ENCODE measurements at places on chromosomes 1 and 21.

- no peak for DNase-seq
Observed at GRCh38 chr1:162649583-162649982, 17.3 kb downstream of the DDR2 start.

DNA sequence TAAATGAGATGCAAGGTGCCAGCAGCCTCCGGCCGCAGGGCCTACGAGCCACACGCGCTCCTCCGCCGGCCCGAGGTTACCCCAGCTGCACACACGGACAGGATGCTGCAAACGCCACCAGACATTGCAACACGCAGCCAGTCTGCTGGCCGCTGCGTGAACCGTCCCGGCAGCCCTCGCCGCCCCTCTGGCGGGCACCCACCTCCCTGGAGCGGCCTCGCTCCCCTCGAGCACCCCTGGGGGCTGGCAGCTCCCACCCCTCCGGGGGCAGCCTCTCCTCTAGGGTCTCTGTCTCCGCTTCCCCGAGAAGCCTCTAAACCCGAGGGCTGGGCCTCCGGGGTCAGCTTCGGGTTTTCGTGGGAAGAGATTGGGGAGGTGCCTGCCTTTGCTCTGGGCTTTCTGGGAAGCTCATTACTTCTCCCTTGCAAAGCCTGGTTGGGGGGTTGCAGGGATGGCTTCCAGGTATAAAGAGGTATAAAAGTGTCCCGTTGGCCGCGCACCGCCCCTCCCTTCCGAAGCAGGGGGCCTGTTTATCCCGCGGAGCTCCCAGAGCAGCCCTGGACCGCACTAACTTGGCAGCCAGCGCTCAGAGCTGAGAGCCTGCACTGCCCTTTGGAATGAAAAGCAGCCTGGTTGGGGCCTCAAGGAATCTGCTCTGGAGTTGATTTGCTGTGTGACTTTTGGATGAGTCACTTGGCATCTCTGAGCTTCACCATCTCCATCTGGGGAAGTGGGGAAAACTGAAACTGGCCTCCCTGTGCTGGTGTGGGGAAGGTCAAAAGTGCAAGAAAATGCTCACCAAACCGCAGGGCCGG, 21.8 kb downstream of the DHRS3 start:
- DNase-seq = no peak

DNA sequence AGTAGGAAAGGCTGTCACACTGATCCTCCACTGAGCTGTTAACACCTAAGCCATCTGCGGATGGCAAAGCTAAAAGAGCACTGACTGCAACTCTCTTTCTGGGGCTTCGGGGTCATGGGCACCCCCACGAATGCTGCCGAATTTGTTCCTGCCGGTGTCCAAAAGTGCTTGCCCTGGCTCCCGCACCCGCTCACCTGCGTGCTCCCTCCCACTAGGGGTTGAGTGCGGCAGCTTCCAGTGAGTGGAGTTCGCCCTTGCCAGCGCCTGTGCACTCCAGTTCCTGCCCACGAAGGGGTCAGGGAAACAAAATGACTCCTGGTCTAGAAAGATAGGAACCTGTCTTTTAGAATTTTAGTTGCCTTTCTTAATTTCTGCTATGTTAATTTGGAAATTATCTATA, 78.7 kb downstream of the IFI44 start:
- no peak for DNase-seq

GRCh38 chr21:27201197-27201596, 234.3 kb upstream of the ADAMTS5 start:
- no peak for DNase-seq

GRCh38 chr1:219323426-219323825, 149.7 kb downstream of the LYPLAL1 start:
- no peak for DNase-seq

DNA sequence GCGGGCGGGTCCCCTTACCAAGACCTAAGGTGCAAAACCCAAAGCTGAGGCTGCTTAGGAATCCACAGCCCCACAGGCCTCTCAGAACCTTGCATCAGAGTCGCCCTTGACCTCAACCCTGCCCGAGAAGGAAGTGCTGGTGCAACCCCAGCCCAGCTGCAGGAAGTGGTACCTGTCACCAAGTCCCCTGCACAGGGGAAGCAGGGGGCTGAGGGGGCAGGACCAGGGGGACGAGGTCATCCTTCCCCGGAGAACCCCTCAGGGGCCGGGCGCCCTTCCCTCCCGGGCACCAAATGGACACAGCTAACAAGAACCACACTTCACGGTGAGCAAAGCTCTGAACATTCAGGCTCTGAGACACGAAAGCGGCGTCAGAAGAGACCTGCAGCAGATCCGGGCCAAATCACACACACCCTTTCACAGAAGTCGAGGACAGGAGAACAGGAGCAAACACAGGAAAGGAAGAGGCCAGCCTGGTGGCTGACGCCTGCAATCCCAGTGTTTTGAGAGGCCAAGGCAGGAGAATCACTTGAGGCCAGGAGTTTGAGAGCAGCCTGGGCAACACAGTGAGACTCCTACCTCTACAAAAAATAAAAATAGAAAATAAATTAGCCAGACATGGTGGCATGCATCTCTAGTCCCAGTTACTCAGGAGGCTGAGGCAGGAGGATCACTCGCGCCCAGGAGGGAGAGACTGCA, 6.4 kb downstream of the ITGB2 start:
- peak; percentile 44 for DNase-seq

GRCh38 chr1:243848858-243849420, 1.1 kb downstream of the AKT3 start:
- peak; percentile 21 for DNase-seq

DNA sequence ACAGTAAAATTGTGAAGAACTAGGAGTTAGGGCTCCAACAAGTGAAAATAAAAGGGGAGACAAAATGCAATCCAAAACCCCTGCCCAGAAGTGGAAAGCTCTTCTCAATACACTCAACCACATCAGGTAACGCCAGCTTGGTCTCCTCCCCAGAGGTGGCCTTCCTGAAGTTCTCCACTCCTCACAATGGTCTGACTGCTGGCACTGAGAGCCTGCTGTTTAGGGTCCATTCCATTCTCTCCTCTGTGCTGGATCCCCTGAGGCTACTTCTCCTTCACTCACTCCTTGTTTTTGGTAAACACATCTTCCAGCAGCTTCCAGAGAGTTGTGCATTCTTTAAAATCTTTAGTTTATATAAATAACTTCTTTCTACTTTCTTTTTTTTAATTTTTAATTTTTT, 189.5 kb downstream of the KCNT2 start:
- DNase-seq = no peak

- DNase-seq = no peak
Observed at GRCh38 chr1:204154568-204155255, 2.9 kb upstream of the ETNK2 start.

DNA sequence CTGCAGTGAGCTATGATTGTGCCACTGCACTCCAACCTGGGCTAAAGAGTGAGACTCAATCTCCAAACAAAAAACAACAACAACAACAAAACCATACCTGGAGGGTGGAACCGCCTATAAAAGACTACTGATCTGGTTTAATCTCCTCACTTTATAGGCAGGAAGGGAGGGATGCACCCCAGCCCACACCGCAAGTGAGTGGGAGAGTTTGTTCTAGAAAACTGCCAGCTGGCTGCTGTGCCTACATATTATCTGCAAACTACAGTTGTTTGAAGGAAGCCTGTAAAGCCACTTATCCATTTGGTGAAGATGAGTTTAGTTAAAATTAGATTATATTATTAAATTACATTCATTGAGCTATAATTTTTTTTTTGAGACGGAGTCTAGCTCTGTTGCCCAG, 9.1 kb upstream of the SRSF10 start:
- no peak for DNase-seq

DNA sequence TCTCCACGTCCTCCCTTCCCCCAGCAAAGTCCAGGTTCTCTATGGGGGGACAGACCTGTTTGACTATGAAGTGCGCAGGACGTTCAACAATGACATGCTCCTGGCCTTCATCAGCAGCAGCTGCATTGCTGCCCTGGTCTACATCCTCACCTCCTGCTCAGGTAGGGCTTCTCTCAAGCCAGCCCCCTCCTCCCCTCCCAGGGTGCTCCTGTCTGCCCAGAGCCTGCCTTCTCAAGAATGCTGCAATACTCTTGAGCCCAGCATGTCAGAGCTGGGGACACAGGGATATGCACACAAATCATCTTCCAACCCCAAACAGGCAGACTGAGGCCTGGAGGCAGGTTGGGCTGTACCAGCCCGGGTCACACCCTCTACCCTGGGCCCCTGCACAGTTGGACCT, 35.4 kb downstream of the DISP3 start:
- DNase-seq = no peak

- no peak for DNase-seq
Observed at GRCh38 chr21:39078322-39079065, 104.8 kb downstream of the PSMG1 start.

DNA sequence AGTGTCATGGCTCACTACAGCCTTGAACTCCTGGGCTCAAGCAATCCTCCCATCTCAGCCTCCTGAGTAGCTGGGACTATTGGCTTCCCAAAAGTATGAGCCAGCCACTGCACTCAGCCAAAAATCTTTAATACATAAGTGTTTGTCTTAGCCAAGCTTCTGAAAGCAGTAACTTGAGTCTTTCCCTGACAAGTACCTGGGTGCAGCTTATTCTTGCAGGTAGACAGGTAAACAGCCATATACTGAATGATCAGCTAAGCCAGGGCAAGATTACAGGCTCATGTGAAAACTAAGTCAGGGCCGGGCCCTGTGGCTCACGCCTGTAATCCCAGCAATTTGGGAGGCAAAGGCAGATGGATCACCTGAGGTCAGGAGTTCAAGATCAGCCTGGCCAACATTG, 7.8 kb downstream of the MEAF6 start:
- DNase-seq = no peak

GRCh38 chr1:8476006-8476405, 158.1 kb downstream of the SLC45A1 start:
- DNase-seq = no peak

DNA sequence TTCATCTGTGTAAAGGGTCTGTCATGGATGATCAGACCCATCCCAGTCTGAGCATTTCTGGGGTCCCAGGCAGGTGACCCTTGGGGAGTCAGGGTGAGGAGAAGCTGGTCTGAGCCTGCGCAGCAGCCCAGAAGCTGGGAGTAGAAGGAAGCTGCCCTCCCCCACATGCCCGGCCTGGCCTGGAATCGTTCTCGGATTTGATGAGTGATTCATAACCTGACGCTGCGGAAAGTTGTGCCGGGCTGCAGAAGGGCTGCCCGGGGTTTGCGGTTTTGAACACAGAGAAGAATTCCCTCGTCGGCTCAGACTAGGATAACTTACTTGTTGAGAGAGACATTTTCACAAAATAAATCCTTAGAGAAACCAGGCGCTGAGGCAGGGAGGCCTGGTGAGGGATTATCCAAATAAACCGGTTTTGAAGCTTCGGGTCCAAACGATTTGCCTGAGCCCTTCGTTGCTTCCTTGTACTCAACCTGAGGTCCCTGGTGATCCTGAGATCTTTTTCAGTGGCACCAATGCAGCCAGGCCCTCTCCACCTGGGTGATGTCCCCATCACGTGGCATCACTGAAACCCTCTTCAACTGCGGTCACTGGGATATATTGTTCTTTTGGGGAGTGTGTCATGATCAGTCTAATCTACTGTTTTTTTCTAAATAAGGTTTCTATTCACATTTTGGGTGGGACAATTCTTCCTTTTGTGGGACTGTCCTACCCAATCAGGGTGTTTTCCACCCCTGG, 29.2 kb downstream of the EPHB2 start:
- DNase-seq = no peak

DNA sequence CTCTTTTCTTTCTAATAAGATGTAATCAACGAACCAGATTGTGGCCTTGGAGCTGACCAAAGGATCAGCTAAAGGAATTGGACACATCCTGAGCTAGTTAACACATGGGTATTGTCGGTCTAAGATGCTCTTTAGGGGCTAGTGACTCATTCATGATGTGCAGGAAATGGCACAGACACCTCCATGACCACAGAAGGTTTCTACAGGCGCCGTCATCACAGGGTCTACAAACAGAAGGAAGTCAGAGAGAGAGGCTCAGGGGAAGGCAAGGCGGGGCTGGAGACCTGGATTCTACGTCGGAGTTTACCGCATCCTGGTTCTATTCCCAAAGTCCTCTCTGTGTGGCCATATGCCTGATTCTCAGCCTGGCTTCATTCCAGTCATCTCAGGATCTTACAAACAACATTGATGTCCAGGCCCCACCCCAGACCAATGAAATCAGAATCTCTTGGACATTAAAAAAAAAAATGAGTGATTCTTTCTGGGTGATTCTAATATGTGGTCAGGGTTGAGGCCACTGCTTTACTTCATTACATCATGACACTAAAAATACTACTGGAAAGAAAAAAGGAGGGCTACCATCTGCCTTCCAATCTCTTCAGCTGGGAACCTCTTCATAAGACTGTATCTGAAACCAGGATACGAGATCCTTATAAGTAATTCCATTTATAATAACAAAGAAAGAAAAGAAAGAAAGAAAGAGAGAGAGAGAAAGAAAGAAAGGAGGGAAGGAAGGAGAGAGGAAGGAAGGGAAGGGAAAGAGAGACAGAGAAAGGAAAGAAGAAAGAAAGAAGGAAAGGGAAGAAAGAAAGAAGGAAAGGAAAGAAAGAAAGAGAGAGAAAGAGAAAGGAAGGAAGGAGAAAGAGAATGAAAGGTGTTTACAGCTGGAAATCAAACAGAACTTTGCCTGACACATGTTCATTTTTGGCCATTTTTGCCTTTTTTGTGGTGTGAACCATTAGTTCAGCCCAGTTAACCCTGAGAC, 11.6 kb upstream of the KCNJ15 start:
- peak; percentile 76 for DNase-seq

DNA sequence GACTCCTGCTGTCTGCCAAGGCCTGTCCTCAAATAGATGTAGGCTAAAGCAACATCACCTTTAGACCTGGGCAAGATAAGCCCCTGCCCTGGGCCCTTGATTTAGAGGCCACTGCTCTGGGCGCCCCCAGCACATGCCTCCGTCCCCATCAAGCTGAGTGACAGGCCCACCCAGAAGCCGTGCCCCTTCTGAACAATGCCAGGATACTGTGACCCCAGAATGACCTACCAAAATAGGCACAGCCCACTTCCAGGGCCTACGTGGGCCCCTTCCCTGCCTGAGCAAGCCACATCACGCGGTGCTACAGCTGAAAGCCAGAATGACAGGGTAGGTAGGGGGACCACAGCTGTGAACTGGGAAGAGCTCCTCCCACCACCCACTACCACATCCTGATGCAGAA, 24.7 kb upstream of the BECN2 start:
- no peak for DNase-seq

GRCh38 chr1:51877434-51878307, 856 bp downstream of the NRDC start:
- DNase-seq = peak; percentile 3

Measured in activated CD4-positive, alpha-beta T cell treated with anti-CD3 and anti-CD28 coated beads for 4 hours (primary cell).